ENCODE measurements at places on chromosomes 1 and 21.

GRCh38 chr1:203563291-203563690 is 63.3 kb upstream of the ATP2B4 start:
- no peak for DNase-seq

- DNase-seq = peak; percentile 45
These were observed at the start of gene NMNAT2 for GRCh38 chr1:183417772-183418491. Gene NMNAT2 (minus strand): TSS chr1:183418380. CDS start chr1:183418267, 113 bp downstream.

GRCh38 chr1:31795801-31796621 is 19.8 kb downstream of the SPOCD1 start:
- no peak for DNase-seq

GRCh38 chr1:224609333-224609732 is 6.8 kb upstream of the CNIH3 start:
- no peak for DNase-seq

- peak; percentile 67 for DNase-seq
These were observed 29.8 kb upstream of the RC3H1 start for GRCh38 chr1:174051956-174052355.

GRCh38 chr1:15559189-15559810 is 25.6 kb downstream of the AGMAT start:
- no peak for DNase-seq

DNA sequence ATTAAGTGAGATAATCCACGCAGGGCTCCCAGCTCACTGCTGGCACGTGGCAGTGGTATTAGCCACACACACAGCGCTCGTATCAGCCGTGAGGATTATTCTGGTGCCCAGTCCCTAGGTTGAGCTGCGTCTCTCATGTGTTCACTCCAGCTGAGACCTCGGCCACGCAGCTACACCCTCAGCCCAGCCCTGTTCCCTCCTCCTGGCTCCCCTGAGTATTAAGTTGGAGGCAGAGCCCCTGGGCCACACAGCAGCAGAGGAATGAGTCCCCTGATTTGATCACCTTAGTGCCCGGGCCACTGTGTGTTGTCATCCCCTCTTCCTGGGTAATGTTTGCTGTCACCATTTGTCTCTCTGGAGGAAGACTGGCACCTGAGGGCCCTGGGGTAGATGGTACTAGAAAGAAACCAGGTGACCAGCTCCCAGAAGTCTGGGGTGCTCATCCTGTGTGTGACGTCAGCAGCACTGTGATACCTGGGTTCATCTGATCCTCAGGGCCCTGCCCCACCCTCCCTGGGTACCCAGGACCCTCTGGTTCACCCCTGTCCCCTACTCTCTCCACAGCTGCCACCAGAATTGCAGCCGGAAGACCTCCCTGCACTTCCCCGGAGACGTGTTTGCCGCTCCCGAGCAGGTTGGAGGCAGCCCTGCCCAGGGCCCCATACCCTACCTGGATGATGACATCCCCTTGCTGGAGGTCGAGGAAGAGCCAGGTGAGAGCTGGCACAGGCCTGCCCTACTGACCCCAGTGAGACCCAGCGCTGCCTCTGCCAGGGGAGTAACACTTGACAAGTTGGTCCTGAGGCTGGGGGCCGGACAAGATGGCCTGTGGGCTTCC is 40.1 kb downstream of the DISP3 start:
- no peak for DNase-seq

GRCh38 chr21:37208056-37208721 is 58.9 kb downstream of the VPS26C start:
- DNase-seq = peak; percentile 42

- no peak for DNase-seq
These were observed 89.7 kb downstream of the ITSN1 start for GRCh38 chr21:33732038-33732437.

All from nucleus accumbens (tissue), 56 donors.